Posterior vena cava (tissue), 2 donors: ENCODE measurements at places on chromosomes 11 and 22. TPM values are rescaled to one million over a fixed set of nuclear protein-coding genes. Genes with fewer than 3 reads are reported as not detected.

DNA sequence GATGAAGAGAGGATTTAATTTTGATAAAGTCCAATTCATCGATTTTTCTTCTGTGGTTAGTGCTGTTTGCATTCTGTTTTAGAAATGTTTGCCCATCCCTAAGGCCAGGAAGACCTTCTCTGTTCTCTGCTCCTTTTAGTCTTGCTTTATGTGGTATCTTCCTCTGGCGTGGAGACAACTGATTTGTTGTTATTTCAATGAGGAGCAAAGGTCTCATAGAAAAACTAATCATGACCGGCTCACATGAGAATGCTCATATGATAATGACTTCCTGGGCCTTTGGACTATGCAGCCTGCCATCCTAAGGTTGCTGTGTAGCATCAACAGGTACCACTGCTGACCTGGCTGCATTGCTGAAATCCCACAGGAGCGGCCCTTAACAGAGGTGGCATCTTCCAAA, 19.8 kb downstream of the SCGB1A1 start:
- no peak for DNase-seq

DNA sequence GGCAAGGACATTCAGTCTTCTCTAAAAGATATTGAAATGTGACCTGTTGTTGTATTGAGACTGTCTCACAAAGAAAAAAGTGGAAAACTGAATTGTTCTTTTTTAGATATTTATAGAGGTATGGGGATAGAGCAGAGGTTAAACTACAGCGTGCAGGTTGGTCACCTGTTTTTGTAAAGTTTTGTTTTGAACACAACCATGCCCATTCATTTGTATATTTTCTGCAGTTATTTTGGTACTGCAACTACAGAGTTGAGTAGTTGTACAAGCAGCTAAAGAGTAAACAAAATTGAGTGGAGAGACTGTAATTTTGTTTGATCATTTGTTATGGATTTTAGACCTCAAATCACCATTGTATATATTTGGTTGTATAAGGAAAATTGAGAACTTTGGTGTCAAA, 11.3 kb downstream of the EED start:
- DNase-seq: no peak

DNA sequence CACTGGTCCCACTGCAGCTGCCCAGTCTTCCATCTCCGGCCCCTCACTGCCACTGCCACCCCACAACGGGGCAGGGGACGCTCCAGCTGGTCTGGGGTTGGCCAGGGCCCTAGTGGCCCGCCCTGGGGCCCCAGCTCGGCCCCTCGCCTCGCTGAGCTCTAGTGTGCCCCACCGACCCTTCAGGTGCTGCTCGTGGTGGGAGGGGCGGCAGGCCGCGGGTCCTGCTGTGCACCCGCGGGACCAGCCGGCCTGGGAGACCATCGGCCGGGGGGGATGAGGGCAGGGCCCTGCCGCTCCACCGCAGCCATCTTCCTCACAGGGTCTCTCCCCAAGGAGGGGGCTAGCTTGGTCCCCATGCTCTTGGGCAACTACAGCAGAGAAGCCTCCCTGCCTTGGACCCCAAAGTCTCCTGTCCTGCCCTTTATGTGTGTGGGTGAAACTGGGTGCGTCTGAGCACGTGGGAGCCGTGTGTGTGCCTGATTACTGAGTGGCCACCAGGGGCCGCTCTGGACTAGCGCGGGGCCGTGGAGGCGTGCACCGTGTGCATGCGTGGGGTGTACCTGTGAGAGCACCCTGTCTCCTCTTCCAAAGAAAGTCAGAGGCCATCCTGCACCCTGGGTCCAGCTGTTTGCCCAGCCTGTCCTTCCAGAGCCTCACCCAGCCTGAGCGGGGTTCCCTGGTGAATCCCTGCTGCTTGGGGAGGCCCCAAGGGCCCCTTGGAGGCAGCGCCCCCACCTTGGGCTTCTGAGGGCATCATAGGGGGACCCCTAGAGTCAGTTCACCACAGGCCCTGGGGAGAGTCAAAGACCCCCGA, 6.0 kb upstream of the ACR start:
- peak; percentile 76 for DNase-seq

GRCh38 chr11:36631774-36632173, 33.7 kb upstream of the RAG2 start:
- DNase-seq: no peak

SLC43A3 gene
- 72.6 TPM for total RNA-seq

DNA sequence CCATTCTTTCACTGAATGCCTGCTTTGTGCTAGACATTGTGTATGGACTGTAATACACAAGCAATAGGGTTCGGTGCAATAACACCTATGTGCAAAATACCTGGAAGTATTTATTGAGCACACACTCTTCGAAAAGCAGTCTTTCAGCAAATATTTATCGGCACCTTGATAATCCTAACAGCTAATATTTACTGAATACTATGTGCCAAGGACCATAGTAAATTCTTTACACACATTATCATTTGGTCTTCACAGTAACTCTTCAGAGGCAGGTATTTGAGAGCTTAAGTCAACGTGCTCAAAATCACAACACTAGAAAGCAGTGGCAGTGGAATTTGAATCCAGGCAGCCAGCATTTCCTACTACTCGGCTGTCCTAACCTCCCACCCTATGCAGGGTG, 2.2 kb downstream of the B3GNT6 start:
- DNase-seq: no peak

OR4D5 gene
- not detected for total RNA-seq

GAL3ST1 gene
- 2.5 TPM for total RNA-seq

DNA sequence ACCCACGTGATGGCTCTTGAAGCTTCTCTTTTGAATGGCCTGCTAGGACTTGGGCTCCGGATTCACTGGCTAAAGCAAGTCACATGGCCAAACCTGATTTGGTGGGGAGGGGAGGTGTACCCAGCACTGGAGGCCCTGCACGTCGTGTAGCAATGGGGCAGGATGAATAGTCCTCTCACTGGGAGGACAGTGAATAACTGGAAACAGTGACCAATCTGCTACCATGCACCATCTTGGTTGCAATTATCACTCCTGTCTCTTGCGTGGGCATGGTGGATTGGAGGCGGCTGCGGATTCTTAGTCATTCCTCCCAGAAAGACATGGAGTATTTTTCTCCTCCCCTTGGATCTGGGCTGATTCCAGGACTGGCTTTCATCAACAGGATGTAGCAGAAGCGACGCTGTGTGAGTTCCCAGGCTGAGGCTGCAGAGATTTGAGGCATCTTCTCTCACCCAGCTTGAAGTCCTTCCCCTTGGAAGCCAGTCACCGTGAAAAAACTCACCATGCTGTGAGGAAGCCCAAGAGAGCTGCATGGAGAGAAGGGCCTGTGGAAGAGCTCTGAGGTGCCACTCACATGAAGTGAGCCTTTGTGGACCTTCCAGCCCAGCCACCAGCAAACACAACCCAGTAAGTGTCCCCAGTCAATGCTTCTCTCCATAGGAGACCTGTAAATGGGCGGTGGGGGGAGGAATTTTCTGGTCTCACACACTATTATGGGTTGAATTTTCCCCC, 70.4 kb downstream of the IGLL1 start:
- no peak for DNase-seq

- DNase-seq: no peak
Measured at GRCh38 chr11:125587480-125587879, 5.2 kb upstream of the STT3A start.

SLC25A45 gene
- 6.1 TPM for total RNA-seq

DNA sequence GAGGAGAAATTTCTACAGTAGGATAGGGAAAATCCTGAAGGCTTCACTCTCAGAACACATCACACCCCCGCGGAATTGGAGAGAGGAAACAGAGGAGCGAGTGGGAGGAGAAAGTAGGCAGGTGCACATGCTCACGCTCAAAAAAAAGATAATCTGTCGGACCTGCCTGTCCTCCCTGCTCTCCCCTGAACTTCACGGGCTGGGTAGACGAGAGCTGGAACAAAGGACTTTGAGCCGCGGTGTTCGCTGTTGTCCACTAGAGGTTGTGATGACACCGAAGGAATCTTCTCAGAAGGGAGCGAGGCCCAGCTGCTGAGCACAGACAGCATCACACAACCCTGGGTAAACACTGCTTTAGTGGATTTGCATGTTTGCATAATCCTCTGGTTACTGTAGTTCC, 5.0 kb downstream of the SEZ6L start:
- no peak for DNase-seq

DNA sequence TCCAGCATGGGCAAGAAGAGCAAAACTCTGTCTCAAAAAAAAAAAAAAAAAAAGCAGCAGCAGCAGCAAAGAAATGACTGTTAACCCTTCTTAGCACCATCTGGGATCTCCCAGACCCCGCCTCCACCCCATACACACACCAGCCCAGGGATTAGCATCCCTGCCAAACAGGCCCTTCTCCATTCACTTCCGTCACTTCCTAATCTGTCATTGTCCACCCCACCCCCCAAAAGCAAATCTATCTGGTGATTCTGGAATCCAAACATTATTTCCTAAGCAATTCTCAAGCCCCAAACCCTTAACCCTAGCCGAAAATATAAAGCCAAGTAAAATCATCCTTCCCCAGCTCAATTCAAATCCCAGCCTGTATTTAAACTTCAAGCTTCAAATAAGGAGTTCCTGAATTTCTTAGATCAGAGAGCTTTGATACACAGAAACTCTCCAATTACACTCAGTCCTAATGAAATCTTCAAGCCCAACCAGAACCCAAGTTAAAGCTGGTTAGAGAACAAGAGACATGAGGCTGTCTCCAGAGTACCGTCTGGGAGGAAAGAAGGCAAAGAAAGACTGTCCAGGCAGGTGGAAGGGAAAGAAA, 6.0 kb upstream of the AHNAK start:
- no peak for DNase-seq

ALDH3B2 gene
- not detected for total RNA-seq

IFITM10 gene
- 2.4 TPM for total RNA-seq

DNA sequence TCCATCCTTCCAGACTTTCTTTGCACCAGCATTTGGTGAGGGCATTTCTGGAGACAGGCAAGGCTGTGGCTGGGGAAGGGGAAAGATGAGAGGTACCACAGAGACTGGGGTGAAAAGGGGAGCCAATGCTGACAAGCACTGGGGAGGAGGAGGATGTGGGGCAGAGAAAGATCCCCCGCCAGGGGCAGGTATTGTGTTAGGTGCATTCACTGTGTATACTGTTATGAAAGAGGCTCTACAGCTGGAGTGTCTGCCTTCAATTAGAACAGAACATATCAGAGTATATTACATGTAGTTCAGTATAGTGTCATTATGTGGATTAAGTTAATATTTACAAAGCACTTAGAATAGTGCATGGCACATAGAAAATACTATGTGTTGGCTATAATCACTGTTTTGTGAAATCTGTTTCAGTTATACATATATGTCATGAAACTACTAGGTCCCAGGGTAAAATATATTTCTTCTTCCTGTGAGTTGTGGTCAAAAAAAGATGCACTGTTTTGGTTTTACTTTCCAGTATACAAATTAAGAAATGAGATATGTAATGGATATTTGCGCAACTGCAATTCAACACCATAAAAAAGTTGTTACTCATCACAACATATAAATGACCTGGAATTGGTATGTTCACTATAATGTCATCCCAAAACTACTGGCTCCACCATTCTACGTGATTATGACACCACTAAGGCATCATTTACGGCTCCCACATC, 8.4 kb downstream of the MSANTD2 start:
- DNase-seq: no peak

OR56B1 gene
- not detected for total RNA-seq

CHRNA10 gene
- total RNA-seq: 0.52 TPM

FIBIN gene
- total RNA-seq: 32.8 TPM

ACR gene
- total RNA-seq: 2.6 TPM

GRCh38 chr11:69479591-69480271, 1.7 kb upstream of the LINC01488 start:
- DNase-seq: peak; percentile 77

GRCh38 chr11:118229274-118229847, 4.5 kb upstream of the JAML start:
- DNase-seq: no peak

- DNase-seq: peak; percentile 82
Measured at GRCh38 chr11:61968758-61969390, 1.4 kb upstream of the FTH1 start.

DNA sequence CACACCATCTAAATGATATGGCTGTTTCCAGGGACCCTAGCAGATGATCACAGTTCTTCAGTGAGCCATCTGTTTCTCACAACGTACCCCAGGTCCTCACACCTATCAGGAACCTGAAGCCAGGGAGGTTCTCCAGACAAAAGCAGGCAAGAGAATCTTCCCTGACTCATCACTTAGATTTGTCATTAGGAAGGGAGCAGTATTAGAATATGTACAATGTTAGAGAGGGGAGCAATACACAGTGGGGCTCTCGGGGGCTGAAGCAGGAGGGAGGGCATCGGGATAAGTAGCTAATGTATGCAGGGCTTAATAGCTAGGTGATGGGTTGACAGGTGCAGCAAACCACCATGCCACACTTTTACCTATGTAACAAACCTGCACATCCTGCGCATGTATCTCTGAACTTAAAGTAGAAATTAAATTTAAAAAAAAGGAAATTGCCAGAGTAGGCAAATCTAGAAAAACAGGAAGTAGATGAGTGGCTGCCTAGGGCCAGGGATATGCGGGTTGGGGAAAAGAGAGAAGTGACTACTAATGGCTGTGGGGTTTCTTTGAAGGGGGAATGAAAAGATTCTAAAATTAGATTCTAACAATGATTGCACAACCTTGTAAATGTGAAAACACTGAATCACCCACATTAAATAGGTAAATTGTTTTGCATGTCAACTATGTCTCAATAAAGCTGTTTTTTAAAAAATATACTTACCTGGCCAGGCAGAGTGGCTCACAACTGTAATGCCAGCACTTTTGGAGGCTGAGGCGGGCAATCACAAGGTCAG, 14.4 kb downstream of the C22orf42 start:
- DNase-seq: no peak

GRCh38 chr11:34855754-34856095, 60.5 kb downstream of the APIP start:
- no peak for DNase-seq

- peak; percentile 95 for DNase-seq
Measured at GRCh38 chr11:69915501-69916250, 96.5 kb upstream of the FGF3 start.

DNA sequence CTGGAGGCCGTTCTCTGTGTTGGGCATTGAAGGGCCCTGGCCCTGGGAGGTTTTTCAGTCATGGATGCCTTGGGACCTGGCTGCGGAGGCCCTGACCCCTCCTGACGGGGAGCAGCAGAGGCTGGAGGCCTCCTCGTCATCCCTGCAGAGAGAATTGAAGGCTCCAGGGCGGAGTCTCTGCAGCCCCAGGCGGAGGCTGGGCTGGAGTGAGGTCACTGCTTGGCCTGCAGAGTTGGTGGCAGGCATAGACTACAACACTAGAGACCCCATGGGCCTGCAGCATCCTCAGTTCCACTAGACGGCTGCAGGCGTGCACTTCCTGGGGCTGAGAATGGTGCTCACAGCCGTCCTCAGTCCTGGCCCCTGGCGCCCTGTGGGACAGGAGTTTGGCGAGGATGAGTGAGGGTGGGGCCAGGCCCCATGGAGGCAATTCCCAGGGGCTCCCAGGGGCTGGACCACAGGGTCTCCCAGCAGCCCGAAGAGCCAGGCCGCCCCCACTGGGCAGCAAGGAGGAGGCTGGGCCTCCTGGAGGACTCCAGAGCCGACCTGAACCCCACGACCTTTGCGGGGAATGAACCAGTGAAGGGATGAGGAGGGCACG, 1194.9 kb downstream of the BRD1 start:
- no peak for DNase-seq

OR2AT4 gene
- not detected for total RNA-seq

MMP1 gene
- 0.46 TPM for total RNA-seq

- no peak for DNase-seq
Measured at GRCh38 chr11:96794152-96794551, 404.3 kb downstream of the JRKL start.

GRCh38 chr11:119608781-119609180, 120.2 kb downstream of the NECTIN1 start:
- no peak for DNase-seq

ENTHD1 gene
- total RNA-seq: not detected

SOX6 gene
- total RNA-seq: 8.1 TPM
